ENCODE measurements at places on chromosomes 16 and 17.

GRCh38 chr16:760065-760464, 469 bp upstream of the MSLN start:
- no peak for DNase-seq

DNA sequence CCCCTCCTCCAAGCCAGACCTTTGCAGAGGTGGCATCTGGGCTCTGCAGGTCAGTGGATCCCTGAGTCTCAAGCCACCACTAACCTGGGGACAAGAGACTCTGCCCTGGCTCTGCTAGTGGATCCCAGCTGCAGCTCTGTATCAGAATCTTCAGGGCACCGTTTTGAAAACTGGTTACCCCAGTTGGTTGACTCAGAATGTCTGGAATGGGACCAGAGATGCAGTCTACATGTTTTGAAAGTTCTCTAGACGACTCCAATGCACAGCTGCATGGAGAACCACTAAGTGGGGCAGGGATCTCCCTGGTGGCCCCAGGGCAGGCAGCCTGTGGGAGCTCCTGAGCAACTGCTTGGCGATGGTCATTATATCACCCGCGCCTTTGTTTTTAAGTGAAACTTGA, 34.1 kb upstream of the ADORA2B start:
- no peak for DNase-seq

- no peak for DNase-seq
Measured at GRCh38 chr17:78986048-78986648, 6.4 kb upstream of the LGALS3BP start.

DNA sequence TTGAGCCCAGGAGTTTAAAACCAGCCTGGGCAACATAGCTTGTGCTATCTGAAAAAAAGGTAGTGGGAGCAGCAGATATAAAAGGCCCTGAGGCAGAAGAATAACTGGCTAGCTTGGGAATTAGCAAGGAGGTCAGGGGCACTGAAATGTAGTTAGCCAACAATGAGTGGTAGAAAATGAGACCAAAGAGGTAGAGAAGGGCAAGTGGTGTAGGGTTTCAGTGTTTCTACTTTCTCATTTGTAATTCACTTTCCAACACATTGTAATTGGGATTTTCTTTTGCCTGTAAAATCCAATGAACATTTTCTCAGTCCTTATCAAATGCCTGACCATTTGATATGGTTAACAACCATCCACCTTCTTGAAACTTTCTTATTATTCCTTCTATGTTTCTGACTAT, 95.1 kb upstream of the CORO6 start:
- no peak for DNase-seq

DNA sequence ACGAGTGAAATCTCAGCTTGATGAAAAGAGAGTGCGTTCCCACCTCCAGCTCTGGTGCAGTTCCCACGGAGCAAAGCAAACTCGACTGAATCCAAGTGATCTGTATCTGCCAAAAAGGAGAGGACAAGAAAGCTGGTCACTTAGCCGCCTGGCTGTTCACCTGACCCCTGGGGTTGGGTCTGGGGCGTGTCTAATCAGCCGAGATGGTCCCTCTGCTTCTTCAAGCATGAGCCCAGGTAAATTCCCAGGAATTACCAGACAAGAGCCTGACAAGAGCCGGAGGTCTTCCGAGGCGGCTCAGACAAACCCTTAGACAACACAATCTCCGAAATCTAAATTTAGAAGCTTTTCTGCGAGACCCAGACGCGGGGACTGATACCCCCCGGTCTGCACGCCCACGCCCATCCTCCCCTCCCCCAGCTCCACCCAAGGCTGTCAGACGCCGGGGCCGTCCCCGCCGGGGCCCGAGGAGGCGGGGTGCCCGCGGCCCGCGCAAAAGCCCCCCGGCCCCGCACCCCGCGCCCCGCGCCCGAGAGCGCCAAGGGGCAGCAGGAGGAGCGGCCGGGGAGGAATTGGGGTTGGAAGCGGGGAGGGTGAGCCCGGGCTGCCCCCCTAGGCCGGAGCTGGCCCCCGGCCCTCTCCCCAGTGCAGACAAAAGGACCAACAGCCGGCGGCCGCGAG, 674 bp downstream of the ZNF821 start:
- DNase-seq: no peak

GRCh38 chr17:66952031-66952524, 12.4 kb upstream of the CACNG4 start:
- DNase-seq: no peak

All from NCI-H524 (cell line).